Stimulated activated naive CD4-positive, alpha-beta T cell (primary cell): ENCODE measurements at places on chromosomes 1 and 21.

DNA sequence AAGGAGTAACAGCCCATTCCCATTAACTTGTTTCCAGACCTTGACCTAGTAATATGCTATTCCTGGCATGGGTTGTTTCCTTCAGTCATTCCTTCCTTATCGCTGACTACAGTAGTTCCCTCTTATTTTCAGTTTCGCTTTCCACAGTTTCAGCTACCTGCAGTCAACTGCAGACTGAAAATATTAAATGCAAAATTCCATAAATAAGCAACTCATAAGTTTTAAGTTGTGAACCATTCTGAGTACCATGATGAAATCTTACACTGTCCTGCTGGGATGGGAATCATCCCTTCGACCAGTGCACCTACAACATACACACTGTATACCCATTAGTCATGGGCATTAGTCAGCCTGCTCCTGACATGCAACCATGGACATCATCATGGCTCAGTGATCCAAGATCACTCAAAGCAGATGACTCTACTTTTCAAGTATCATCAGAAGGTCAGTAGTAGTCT is 66.7 kb downstream of the CCDC30 start:
- no peak for DNase-seq

- no peak for DNase-seq
These were observed 33.3 kb downstream of the PLEKHO1 start for GRCh38 chr1:150183061-150183460.

- DNase-seq = no peak
These were observed 50.7 kb downstream of the APP start for GRCh38 chr21:26119906-26120305.

DNA sequence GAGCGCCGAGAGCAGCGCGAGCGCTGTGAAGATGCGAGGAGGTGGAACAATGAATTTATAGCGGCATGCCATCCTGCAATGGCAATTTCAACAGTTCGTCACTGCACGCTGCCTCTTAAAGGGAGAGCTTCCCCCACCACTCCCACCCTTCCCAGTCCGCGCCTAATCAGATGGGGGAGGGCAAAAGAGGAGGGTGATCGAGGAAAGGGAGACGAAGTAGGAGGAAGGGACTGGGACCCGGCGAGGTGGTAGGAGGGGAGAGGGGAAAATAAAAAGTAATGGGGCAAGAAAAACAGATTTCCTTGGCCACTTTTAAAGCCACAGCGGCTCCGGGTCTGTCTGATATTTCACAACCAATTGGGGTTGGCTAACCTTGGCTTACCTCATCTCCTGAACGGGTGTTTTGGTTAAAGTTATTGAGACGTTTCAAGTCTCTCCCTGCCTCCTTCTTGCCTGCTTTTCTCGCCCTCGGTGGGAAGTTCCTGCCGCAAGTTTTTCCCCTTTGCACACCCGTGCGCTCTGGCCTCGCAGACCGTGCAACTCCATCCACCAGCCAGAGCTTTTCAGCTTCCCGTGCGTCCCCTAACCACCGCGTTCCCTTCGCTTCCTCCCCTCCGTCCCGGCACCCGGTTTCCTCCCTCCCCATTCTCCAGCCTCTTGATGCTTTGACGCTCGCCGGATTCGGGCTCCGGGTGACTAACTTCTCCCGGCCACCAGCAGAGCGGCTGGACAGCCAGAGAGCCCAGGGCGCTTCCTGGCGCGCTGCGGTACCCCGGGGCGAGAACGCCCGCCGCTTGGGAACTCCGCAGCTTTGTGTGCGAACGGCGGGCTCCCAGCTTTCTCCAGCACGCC is at the start of gene ADAMTS5:
Gene ADAMTS5, minus strand, starts transcription at position 27 of the 852 bp plus-strand sequence. CDS start 697 bp downstream, outside the sequence.
- DNase-seq = no peak

DNA sequence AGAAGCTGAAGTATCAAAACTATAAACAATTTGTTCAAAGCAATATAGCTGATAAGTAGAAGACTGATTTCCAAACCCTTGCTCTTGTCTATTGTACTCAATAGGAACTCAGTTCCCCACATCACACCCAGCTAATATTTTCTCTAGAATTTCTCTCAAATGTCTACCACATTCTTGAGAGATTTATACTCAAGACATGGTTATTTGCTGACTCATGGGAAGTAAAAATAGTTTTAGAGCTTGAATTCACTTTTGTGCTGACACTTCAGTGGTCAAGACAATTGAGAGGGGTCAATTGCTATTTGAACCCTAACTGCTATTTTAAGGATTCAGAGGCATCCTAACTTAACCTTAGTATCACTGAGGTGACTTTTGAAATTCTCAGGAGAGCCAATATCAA is 99.0 kb downstream of the TNNI3K start:
- no peak for DNase-seq

- DNase-seq = no peak
These were observed 75.2 kb downstream of the CDC42BPA start for GRCh38 chr1:227242811-227243682.

GRCh38 chr1:6303397-6304012 is 42.6 kb upstream of the GPR153 start:
- no peak for DNase-seq

GRCh38 chr21:26948194-26948593 is 18.7 kb downstream of the ADAMTS5 start:
- DNase-seq = no peak

GRCh38 chr21:34971656-34972055 is 77.4 kb downstream of the RUNX1 start:
- DNase-seq = no peak

DNA sequence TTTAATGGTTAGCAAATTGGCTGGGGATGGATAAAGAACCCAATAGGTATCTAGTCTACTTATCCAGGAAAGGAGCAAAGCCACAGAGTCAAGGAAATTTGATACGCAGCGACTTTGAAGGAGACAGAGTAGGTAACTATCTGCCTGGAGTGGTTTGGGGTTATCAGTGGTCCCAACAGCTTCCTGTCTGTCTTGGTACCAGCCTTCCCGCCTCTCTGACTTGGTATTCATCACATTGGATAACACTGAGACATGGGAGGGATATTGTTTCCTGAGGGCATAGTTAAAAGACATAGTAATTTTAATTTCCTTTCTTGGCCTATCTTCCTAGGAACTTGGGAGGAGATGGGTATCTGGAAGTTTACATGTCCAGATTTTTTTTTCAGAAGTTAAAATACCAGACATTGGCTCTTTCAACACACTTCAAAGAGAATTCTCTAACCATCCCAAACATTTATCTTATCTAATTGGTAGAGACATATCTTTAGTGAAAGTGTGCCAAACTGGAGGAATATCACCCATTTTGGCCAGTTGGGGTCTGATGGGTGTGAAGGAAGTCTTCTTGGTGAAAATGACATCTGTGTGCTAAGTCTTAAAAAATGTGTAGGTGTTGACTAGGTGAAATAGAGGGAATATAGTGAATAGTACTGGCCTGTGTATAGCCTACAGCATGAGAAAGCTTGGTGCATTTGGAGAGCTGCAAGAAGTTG is 65.0 kb downstream of the RGS5 start:
- no peak for DNase-seq

GRCh38 chr1:38061883-38062328 is 15.3 kb upstream of the POU3F1 start:
- no peak for DNase-seq

GRCh38 chr1:147292631-147293251 is 50.3 kb downstream of the CHD1L start:
- no peak for DNase-seq

- no peak for DNase-seq
These were observed 229.5 kb downstream of the PAPPA2 start for GRCh38 chr1:176692431-176692830.

GRCh38 chr1:154327466-154328317 is 2.4 kb downstream of the ATP8B2 start:
- DNase-seq = peak; percentile 41

DNA sequence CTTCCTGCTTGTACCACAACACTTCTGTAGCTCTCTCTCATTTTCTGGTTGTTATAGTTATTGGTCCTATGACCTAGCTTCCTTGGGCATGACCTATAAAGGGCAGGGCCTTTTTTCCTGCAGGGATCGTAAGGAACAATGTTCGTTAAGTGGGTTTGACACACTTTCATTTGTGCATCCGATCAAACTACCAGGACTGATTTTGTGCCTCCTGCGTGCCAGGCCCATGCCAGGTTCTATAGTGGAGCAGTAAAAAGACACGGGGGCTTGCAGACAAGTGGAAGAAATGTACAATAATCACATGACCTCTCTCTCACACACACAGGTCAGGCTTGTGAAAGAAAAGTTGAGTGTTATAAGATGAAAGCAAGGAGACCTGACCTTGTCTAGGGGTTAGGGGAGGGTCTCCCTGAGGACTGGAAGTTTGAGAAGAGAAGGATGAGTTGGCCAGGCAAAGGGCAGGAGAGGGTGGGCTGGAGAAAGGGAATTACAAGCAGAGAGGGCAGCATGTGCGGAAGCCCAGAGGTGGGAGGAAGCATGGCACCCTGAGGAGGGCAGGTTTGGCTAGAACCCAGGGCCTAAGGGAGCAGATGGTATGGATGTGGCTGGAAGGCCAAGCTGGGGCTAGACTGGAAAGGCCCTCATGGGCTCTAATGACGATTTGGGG is 145.4 kb downstream of the GRIK3 start:
- no peak for DNase-seq

DNA sequence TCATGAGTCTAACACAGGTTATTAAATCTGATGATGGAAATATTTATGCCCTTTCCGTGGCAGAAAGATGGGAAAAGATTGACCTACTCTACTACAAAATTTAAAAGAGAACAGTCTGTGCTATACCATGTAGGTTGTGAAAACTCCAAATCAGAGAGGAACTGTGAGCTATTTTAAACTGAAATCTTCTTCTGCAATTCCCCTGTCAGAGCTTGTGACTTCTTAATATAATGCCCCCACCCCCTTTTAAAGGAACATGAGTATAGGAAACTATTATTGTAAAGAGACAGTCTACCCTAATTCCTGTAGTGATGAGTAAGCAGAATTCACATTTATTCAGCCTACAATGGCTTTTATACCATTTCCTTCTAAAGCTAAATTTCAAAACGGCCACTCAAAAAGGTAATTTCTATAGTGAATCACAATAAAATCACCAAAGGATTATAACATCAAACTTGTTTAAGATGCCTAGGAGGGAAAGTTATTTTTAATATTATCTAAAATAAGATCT is 11.7 kb downstream of the DSCAM start:
- no peak for DNase-seq

- peak; percentile 39 for DNase-seq
These were observed 6.4 kb downstream of the TGFB2 start for GRCh38 chr1:218351391-218352074.

DNA sequence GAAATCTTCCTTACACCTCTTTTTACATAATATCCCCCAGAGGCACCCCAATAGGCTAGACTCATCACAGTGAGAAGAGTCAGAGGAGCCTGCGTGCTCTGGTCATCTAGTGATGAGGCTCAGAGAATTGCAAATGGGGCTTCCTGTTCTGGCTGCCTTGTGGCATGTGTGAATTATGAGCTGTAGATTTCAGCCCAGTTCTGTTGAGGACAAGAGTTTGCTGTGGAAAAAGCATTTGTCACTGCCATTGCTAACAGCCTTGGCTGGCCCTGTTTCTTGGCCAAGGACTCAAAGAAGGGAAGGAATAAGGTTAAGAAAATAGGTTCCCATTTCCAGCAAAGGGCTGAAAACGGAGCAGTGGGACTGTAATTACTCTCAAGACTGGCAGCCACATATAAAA is 30.7 kb downstream of the MRAP start:
- DNase-seq = no peak

DNA sequence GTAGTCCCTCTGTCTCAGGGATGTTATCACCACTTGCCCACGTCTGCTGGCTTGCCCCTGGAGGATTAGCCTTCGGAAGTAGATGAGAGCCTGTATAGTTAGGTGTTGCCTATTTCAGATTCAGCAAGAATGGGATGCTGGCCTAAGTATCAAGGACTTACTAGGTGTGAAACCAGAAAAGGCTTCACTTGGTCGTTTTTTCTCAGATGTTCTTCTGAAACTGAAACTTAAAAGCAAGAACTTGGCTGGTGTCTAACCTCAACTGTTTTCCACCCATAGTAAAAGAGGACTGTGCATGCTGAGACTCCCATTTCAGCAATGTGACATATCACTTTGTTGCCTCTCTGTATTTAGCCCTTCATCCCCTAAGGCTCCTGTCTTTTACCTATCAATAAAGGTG is 67.0 kb upstream of the LRRC53 start:
- no peak for DNase-seq

DNA sequence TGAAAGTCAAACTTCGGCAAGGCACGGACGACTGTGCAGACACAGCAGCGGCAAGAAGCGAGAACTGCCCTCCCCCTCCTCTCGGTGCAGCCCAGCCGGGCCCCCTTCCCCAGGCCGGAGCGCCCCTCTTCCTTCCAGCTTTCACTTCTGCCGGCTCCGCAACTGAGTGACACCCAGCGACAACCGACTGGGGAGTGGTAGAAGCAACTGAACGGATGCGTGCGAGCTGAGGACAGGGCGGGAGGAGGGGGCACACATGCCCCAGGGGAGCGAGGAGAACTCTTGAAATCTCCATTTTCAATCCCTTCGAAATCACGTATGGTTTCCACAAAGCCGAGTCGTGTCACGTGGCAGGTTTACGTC is 146.6 kb downstream of the PGBD5 start:
- no peak for DNase-seq

GRCh38 chr21:36396971-36397370 is 11.8 kb downstream of the CHAF1B start:
- no peak for DNase-seq

GRCh38 chr1:167695147-167695546 is 26.6 kb upstream of the MPZL1 start:
- no peak for DNase-seq

DNA sequence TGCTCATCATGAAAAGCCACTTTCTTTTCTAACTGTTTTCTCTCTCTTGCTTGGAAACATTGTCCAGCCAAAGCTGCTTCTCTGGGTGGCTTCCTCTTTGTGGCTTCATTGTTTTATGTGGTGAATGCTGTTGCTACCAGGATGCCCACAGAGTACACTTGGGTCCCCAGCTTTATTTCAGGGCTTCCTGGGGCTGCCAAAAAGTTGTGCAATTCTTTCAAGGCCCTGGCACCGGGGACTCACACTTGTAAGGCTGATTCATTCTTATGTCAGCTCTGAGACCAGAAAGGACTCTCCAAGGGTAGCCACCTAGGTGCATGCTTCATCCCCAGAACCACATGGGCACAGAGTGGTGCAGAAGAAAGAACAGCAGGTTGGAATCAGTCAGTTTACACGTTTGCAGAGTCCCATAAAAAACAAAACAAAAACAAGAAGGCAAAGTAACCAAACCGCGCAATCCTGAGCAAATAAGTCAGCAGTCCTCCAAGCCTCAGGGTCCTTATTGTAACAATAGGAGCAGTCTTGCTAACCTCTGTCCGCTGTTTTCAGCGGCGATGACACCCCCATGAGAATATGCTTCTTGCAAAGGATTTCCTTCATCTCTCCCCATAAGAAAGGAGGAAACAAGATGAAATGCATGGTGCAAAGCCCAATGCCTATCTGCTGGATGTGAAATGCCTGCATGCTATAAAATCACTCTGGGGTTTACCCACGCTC is 89.9 kb upstream of the SSX2IP start:
- DNase-seq = no peak
